ENCODE measurements at places on chromosomes 5 and 9.

- no peak for DNase-seq
These were observed 57.7 kb upstream of the RNU6ATAC start for GRCh38 chr9:134222018-134222573.

DNA sequence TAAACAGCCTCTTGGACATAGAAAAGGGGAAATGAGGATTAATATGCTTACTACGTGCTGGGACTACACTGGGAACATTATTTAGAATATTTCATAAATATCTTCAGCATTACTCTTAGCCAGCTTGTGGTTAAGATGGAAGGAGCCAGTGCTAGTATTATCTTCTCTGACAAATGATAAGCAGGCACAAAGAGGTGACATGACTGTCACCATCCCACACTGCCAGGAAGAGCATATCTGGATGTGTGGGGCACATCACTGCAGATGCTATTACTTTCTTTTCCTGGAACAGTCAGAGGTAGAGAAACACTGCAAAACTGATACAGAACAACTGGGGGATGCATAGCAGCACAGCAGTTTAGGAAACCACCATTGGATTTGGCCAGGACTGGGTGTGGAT is 281.0 kb upstream of the TNC start:
- no peak for DNase-seq

GRCh38 chr5:114360357-114360756 is 1.5 kb upstream of the KCNN2 start:
- DNase-seq = no peak

DNA sequence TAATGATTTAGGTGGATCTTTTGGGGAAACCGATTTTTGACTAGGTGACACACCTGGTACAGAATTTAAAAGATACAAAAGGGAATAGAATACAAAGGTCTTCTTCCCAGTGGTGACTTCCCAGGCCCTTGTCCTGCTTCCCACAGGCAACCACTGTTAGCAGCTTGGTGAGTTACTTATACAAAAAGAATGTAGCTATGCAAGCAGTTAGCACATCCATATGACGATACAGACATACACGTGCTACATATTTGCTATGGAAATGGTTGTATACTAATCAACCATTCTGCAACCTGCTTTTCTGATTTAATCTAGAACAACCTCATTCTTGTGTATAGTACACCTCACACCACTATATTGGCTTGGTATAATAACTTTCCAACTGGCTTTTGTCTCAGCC is 51.0 kb downstream of the OTULIN start:
- DNase-seq = no peak

- no peak for DNase-seq
These were observed 307.0 kb downstream of the EFNA5 start for GRCh38 chr5:107363768-107364167.

All from fibroblast of the aortic adventitia (primary cell).